Inflammatory macrophage treated with lipopolysaccharide for 1 hour (primary cell): ENCODE measurements at places on chromosomes 12 and 14.

GRCh38 chr12:9271875-9272274 lies 63.7 kb upstream of the PZP start:
- no peak for DNase-seq

DNA sequence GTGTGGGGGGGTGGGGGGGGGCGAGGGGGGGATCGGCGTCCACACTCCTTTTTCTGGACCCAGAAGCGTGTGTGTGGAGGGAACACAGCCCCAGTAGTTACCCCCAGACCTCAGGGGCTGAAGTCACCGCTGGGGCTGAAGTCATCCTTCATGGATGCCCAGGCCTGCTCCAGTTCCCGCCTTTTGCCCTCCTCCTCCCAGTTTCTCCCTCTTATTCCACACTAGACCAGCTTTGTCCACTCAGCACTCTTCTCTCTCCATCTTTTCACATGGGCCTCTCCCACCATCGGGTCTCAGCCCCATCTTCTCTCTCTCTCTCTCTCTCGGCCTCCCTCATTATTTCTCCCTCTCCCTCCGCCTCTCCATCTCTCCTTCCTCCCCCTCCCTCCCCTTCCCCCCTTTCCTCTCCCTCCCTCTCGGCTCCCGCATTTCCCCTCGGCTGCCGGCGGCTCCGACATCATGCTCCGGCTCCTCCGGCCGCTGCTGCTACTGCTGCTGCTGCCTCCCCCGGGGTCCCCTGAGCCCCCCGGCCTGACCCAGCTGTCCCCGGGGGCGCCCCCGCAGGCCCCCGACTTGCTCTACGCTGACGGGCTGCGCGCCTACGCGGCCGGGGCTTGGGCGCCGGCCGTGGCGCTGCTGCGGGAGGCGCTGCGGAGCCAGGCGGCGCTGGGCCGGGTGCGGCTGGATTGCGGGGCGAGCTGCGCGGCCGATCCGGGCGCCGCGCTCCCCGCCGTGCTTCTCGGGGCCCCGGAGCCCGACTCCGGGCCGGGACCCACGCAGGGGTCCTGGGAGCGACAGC lies at the start of gene P3H3:
P3H3 (plus strand) TSS at position 426 of the 799 bp plus-strand sequence; CDS start at position 460, 34 bp downstream.
- no peak for DNase-seq

DNA sequence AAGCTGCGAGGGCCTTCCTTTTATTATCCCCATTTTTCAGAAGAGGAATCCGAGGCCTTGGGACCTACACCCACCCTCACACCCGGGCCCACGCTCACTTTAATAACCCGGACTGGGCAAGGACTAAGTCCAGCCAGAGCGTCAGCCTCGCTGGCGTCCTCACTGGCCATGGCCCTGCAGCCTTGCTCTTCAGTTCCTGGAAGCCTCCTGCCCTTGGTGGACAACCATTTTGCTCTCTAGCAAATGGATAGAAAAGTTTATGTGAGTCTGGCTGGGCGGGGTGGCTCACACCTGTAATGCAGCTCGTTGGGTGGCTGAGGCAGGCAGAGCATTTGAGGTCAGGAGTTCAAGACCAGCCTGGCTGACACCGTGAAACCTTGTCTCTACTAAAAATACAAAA lies 9.8 kb downstream of the RTL1 start:
- no peak for DNase-seq

GRCh38 chr14:96191841-96192462 lies 12.7 kb upstream of the BDKRB2 start:
- no peak for DNase-seq

DNA sequence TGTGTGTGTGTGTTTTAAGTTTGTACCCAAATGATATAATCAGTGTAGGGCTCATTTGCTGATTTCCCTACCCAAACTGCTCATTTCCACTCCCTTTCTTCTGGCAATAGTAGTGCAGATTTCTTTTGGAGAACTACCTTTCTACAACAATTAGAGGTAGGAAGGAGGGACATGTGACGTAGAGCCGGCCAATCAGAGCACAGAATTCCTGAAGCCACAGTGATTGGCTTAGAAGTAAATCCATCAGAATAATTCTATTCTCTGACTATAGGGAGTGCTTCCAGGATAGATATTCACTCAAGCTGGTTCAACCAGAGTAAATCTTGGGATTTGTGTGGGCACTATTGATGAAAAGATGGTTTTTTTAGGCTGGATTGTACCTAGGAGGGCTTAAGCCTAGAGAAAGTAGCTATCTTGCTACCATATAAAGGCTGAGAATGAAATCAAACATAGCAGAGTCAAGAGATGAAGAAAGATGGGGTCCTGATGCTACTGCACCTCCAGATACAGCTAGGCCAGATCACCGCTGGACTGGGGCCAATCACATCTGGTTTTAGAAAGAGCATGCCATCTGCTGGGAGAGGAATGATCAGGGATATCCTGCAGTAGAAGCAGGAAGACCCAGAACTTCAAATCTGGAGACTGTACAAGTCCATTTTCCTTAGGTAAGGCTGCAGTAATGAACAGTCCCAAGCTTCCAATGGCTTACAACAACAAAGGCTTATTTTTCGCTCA lies 54.1 kb upstream of the NUAK1 start:
- DNase-seq = no peak

DNA sequence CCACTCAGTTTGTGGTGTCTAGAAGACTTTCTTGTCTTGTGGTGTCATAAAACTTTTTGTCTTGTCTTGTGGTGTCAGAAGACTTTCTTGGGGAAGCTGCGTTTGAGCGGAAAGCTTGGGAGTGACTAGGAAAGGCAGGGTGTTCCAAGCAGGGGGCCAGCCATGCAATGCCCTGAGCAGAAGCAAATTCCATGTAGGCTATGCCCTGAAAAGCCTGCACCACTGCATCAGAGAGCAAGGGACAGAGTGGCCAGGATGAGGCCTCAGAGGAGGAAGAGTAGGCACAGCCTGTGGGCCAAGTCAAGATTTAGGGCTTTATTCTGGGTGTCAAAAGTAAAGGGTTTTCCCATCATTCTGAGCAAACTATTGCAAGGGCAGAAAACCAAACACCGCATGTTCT lies 14.5 kb downstream of the KRT8 start:
- no peak for DNase-seq
